ENCODE measurements at places on chromosomes 11 and 22. TPM values are rescaled to one million over a fixed set of nuclear protein-coding genes. Genes with fewer than 3 reads are reported as not detected.

Gene MYO18B
- total RNA-seq = 0.08 TPM

Gene DDT
- 134 TPM for total RNA-seq

Gene TSPAN4
- total RNA-seq = 171 TPM

Gene SYCE3
- total RNA-seq = not detected

Gene PEX16
- 17.5 TPM for total RNA-seq

Gene LMNTD2
- 2.4 TPM for total RNA-seq

Measured in A549 treated with dexamethasone at 1 μM for 4 hours (cell line).